Bronchial epithelial cell (primary cell): ENCODE measurements at places on chromosomes 13 and 19. TPM values are rescaled to one million over a fixed set of nuclear protein-coding genes. Genes with fewer than 3 reads are reported as not detected.

Gene KLK3
- not detected in 2 replicates for total RNA-seq

DNA sequence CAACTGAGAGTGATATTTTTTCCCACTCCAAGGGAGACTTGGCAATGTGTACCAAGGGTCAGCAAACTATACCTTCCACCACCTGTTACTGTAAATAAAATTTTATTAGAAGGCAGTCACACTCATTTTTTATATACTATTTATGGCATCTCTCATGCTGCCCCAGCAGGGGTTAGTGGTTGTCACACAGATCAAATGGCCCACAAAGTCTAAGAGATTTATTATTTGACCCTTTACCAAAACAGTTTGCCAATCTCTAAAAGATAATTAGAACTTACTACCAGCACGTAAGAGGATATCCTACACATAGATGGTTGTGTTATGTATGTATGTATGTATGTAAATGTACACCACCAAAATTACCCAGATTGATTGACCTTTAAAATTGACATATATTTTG lies 185.1 kb downstream of the PRR20E start:
- DNase-seq: no peak

Gene ELSPBP1
- not detected in 2 replicates for total RNA-seq

Gene PLVAP
- total RNA-seq: not detected in 2 replicates

- no peak for DNase-seq
Observed at GRCh38 chr19:7455600-7456296, 33.1 kb downstream of the PEX11G start.

- no peak for DNase-seq
Observed at GRCh38 chr13:110197471-110197870, 109.5 kb downstream of the COL4A1 start.

Gene ZNF738
- total RNA-seq: 1.8 and 2.3 TPM in 2 replicates

DNA sequence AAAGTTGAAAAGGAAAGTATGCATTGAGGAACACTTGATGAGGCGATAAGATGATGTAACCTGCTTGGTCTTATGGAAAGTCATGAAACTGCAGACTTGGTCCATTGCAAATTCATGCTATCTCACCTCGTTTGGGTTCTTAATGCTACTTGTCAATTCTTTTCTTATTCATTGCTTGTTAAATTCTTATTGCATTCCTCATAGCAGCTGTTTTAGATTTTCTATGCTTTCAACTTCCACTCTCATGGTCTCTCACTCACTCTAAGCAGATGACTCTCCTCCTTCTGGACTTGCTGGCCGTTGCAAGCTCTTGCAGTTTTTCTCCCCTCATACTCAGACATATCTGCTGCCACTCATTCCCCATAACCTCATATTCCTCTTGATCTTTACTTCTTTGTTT lies 67.8 kb upstream of the CSNK1A1L start:
- no peak for DNase-seq

DNA sequence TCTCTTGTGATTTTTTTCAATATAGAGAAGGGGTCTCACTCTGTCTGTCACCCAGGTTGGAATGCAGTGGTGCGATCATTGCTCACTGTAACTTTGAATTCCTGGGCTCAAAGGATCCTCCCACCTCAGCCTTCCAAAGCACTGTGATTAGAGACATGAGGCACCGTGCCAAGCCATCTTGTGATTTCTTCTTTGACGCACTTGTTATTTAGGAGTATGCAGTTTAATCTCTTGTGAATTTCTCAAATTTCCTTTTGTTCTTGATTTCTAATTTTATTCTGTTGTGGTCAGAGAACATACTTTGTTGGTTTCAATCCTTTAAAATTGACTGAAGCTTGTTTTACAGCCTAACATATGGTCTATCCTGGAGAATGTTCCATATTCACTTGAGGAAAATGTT lies 14.5 kb downstream of the IPO5 start:
- no peak for DNase-seq

DNA sequence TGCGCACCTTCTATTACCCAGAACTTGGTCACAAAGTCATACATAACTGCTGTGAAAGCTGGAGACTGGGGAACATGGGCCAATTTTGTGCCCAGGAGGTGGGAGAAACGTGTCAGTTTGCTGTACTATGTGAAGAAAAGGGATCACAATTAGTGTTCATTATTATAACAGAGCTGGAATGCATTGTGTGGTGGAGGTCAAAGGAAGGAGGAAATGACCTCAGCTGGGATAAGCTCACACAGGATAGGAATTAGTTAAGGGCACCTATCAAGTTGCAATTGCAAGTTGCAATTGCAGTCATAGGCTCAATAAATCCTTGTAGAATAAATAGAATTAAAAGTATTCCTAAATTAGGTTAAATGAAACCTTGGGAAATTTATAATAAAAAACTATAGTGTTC lies 103.9 kb upstream of the OBI1 start:
- peak; percentile 2 for DNase-seq

GRCh38 chr13:40371531-40372125 lies 294.8 kb downstream of the FOXO1 start:
- DNase-seq: no peak

Gene HSPB6
- total RNA-seq: 0.13 and 1.3 TPM in 2 replicates

DNA sequence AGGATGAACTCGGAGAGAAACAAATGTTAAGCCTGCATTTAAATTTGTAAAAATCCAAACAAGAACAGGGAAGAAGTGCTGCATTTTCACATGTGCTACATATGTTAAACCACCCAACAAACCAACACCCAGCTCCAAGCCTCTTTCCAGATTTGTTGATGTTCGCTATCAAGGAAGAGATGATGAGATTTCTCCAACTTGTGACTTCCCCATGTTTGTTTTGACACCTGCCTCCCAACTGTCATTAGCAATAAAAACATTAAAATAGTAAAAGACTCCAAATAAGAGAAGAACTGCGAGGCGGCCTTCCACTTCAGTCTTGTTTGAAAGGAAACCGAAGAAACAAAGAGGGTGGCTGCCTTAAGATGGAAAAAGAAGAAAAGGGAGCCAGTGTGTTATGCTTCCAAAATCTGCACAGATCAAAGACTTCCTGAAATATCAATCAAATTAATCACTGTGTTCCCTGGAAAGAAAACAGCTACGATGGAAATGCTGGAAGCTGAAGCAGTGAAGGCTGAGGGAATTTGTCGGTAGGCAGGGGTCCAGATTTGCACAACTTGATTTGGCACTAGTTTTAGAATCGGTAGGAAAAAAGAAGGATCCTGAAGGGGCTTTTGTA lies 14.0 kb upstream of the GGACT start:
- no peak for DNase-seq

Gene RXFP2
- not detected in 2 replicates for total RNA-seq

- DNase-seq: no peak
Observed at GRCh38 chr19:14119146-14119545, 1.6 kb upstream of the PRKACA start.

Gene ZNF45
- 11.8 and 13.7 TPM in 2 replicates for total RNA-seq

DNA sequence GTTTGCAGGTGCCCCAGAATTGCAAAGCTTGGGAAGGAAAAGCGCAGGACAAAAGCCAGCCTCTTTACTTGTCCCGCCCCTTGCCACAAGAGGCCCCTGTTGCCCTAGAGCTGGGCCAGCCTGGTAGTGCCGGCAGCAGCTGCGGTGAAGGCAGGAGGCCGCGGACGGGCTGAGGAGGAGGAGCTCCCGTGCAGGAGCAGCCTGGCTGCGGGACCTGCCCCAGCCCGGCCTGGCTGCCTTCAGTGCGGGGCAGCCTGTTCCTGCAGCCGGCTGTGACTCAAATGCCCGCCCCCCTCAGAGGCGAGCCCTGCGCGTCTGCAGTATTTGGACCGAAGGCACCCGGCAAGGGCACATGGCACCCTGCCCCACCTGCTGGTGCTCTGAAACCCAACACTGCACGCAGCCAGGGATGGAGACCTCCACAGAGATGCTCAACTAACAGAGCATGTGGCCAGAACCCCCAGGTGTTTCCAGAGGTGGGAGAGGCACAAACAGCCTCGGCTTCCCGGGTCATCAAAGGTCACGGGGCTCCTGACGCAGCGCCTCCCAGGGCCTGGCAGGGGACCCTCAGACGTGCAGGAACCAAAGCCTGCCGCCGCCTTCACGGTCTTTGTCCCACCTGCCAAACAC lies 29.7 kb downstream of the NAXD start:
- DNase-seq: peak; percentile 50
